ENCODE measurements at places on chromosomes 12 and 14.

DNA sequence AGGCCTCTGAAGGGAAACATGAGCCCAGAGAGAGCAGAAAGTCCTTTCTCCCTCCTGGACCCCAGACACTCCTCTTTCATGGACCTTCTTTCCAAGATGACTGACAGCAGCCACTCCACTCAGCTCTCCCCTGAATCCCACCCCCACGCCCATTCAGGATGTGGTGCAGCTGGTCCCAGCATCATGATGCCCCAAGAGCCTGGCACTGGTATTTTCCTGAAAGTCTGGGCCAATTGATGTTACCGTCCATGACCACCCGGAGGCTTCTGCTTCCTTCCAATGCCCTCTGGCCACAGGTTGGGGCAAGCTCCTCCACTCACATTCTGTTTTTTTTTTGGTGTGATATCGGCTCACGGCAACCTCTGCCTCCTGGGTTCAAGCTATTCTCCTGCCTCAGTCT, 112.6 kb downstream of the CALM1 start:
- no peak for DNase-seq

DNA sequence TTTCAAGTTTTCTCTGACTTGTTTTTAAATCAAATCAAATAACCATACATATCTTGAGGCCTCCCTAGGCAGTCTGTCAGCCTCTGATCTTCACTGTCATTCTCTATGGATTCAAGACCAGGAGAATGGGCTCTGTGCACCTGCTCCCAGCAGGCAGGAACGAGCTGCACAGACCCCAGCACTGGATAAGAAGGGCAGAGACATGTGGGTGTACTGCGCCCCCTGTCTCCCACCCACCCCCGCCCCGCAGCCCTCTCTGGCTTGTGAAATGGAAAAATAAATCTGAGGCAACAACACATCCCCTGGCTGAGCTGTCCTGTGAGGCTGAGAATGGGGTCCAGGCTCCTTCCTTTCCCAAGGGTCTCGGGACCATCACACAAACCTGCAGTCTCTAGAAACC, 26.3 kb downstream of the CLMN start:
- DNase-seq: no peak

DNA sequence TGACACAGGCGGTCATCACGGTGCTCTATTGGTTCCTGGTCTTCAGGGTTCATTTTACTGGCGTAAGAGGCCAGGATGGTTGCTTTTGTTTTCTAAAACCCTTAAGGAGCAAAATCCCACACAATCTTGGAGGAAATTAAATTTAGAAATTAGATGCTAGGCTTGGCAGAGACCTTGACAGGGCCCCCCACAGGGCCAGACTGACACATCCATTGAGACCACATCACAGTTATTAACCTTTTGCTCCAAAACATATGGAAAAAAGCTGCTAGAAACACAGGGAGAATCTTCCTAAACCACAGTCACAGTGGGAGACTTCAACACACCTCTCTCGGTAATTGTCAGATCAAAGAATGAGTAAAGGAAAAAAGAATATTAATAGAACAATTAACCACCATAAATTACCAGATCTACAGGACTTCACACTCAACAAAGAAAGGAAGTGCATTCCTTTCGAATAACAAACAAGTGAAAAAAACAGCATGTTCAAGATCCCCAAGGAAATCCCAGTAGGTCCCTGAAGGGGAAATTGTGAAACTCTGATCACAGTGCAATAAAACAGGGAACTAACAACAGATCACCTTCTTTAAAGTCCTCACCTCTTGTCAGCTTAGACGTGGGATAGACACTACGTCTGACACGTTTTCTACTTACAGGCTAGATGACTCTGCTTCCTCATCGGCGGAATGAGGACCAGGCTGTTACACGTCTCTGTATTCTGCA, 40.2 kb upstream of the TMEM179 start:
- DNase-seq: no peak

DNA sequence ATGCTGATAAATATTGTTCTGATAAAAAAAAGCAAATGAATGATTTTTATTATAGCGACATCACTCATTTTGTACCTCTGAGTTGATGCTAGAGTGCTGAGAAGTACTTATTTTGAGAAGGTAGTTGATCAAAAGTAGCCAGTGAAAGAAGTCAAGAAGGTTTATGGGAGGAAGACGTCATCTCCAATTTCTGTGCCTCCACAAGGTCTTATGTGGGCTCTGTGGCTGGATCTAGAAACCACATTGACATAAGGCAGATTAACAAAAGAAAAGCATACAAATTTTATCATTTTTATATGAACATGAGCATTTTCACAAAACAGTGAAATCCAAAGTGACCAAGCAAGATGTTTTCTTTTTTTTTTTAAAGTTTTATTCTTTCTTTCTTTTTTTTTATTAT, 289.5 kb upstream of the FAR2 start:
- DNase-seq: no peak

DNA sequence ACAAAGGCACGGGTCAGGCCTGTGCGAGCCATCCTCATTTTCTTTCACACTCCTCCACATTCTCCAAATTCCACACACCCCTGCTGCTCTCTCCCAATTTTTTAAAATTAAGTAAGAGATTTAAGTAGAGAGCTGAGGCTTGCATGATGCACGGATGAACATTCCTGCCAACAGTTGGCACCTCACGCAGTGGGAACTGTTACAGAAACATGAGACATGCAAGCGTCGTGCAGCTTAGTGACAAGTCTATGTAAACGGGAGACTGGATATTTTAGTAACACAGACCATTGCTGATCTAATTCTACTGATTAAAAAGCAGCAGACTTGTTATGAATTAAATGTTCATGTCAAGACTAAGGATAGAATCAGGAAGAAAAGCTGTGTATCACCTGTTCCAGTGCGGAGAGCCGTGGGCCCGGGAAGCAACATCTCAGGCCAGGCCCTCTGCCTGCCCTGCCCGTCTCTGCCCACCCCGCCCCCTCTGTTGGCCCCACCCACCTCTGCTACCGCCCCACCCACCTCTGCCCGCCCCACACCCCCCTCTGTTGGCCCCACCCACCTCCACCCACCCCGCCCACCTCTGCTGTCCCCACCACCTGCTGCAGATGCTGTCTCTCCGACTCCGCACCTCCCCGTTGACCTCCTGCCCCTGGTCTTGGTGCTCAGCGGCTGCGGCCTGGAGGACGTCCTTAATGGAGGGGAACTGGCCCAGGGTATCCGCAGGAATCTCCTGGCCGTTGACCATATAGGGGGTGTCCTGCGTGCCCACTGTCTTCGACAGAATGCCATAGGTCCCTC, 21.2 kb downstream of the GOLGA3 start:
- no peak for DNase-seq
